RWPE2 (cell line): ENCODE measurements at places on chromosomes 2 and 18.

GRCh38 chr2:76668279-76668678 lies 853.9 kb downstream of the LRRTM4 start:
- no peaks in the 10 kb centered on the region for H3K36me3 ChIP-seq
- no peak for DNase-seq
- H3K4me1 ChIP-seq = no peaks in the 10 kb centered on the region
- H3K27me3 ChIP-seq = peaks cover 8% of the 10 kb centered on the region
- no peak overlapping the region for H3K27ac ChIP-seq

GRCh38 chr2:25592766-25593292 lies 80.5 kb downstream of the DTNB start:
- no peaks in the 10 kb centered on the region for H3K4me1 ChIP-seq
- H3K27me3 ChIP-seq = no peaks in the 10 kb centered on the region
- peaks cover 7% of the 10 kb centered on the region; the same call in 1 of the 2 replicates for H3K36me3 ChIP-seq

DNA sequence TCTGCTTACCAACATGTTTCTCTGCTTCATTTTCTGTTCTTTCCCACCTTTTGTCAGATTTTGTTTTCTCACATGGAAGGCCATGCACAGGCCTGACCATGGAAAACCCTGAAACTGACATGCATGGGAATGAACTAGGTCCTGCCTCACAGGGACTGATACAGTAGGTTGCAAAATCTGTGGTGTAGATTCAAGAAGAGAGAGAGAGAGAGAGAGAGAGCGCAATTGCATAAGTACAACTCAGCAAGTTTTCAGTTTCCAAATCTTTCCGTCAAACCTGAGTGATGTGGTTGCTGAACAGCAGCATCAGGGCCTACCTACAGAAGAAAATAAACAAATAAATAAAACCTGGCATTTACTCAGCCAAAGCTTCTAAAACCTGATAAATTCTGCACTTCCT lies 87.5 kb upstream of the RNF152 start:
- no peaks in the 10 kb centered on the region for H3K36me3 ChIP-seq
- no peaks in the 10 kb centered on the region for H3K27me3 ChIP-seq
- H3K4me1 ChIP-seq = no peaks in the 10 kb centered on the region
- no peak for DNase-seq

- DNase-seq = peak; percentile 65
- peaks cover 31% of the 10 kb centered on the region for H3K4me1 ChIP-seq
- H3K27me3 ChIP-seq = no peaks in the 10 kb centered on the region
- no peaks in the 10 kb centered on the region for H3K36me3 ChIP-seq
- no peak overlapping the region for H3K4me3 ChIP-seq
- no peak overlapping the region for H3K27ac ChIP-seq
Measured at GRCh38 chr2:239263669-239264491, 136.9 kb downstream of the HDAC4 start.

GRCh38 chr2:96324721-96325040 lies 436 bp upstream of the ITPRIPL1 start:
- H3K36me3 ChIP-seq = no peaks in the 10 kb centered on the region
- H3K4me1 ChIP-seq = peaks cover 10% of the 10 kb centered on the region
- H3K27ac ChIP-seq = no peak overlapping the region
- DNase-seq = no peak
- H3K27me3 ChIP-seq = peaks cover 49% of the 10 kb centered on the region

DNA sequence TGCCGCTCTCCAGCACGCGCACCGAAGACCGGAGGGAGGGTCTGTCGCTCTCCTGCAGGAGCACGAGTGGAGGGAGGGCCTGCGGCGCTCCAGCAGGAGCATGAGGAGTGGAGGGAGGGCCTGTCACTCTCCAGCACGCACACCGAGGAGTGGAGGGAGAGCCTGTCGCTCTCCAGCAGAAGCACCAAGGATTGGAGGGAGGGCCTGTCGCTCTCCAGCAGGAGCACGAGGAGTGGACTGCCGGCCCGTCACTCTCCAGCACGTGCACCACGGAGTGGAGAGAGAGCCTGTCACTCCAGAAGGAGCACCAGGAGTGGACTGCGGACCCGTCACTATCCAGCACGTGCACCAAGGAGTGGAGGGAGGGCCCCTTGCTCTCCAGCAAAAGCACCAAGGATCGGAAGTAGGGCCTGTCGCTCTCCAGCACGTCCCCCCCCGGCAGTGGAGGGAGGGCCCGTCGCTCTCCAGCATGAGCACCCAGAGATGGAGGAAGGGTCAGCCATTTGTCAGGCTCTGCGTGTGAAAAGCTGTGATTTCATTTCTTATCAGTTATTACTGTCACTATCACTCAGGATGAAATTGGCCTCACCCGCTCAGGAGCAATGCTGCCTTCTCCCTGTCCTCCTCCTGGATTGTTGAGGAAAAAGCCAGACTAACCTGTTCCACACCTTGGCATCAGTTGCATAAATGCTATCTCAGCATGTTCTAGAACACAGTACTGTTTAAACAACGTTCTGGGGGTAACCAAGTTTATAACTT lies 35.9 kb downstream of the ADI1 start:
- DNase-seq = no peak
- H3K4me1 ChIP-seq = no peaks in the 10 kb centered on the region
- no peaks in the 10 kb centered on the region for H3K36me3 ChIP-seq

DNA sequence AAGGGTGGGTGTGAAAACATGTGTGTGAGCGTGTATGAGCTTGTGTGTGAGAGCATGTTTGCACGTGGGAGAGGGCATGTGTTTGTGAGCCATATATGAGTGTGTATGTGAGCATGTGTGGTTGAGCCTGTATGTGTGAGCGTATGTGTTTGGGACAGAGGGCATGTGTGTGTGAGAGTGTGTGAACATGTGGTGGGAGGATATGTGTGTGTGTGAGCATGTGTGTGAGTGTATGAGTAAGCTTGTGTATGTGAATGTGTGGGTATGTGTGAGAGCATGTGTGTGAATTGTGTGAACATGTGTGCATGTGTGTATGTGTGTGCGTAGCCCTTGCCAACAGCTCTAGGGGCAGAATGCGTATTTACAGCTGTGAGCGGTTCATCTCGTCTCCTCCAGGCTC lies 163.0 kb downstream of the TMEM200C start:
- no peaks in the 10 kb centered on the region for H3K27me3 ChIP-seq
- no peak for DNase-seq
- no peaks in the 10 kb centered on the region for H3K4me1 ChIP-seq
- H3K27ac ChIP-seq = no peak overlapping the region

DNA sequence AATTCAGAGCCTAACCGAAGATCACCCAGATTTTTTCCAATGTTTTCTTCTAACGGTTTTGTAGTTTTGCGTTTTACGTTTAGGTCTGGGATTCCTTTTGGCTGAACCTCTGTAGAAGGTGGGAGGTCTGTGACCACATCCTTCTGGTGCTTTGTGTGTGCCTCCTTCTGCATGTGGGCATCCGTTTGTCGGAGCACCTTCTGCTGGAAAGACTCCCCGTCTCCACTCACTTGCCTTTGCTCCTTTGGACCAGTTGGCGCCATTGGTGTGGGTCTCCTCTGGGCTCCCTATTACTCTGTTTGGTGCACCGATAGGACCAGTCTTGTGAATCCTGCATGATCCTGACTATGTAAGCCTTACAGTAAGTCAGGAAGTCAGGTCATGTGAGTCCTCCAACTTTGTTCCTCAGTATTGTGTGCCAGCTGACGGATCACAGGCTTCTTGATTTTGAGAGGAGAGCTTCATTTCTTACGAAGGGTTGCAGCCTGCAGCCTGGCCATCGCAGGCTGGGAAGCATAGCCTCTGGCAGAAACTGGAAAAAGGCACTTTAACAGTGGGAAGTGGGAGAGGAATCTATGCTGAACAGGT lies 13.6 kb downstream of the AQP12A start:
- H3K4me3 ChIP-seq = no peak overlapping the region
- peaks cover 49% of the 10 kb centered on the region for H3K27me3 ChIP-seq
- no peaks in the 10 kb centered on the region for H3K4me1 ChIP-seq
- H3K36me3 ChIP-seq = no peaks in the 10 kb centered on the region
- no peak overlapping the region for H3K27ac ChIP-seq
- DNase-seq = no peak

DNA sequence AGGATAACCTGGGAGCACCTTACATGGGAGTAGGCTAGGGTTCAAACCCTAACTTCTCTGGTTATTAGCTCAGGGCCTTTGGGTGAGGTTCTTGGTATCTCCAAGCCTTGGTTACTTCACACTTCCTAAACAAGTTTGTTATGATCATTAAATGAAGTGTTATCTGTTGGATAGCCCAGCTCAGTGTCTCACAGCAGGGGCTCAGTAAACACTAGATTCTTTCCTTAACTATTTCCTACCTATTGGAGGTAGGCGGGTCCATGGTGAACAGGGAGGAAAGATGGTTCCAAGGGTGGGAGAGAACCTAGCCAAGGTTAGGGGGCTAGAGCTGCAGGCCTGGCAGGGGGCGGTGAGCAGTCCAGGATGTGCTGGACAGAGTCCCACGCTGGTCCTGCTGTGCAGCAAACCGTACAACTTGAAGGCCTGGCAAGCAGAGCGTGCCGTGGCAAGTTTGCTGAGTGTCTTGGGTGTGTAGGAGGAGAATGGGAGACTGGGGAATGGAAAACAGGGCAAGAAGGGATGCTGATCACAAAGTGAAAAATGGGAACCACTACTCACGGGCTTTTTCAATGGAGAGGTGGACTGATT lies 259.1 kb downstream of the PRKCE start:
- H3K27me3 ChIP-seq = no peaks in the 10 kb centered on the region
- no peaks in the 10 kb centered on the region for H3K36me3 ChIP-seq
- H3K27ac ChIP-seq = peak overlapping the region; percentile 33
- peaks cover 26% of the 10 kb centered on the region for H3K4me1 ChIP-seq
- DNase-seq = no peak
